ENCODE measurements at places on chromosomes 7 and 10. TPM values are rescaled to one million over a fixed set of nuclear protein-coding genes. Genes with fewer than 3 reads are reported as not detected.

The PRSS37 gene
- total RNA-seq, result not detected

- DNase-seq, result no peak
Observed at GRCh38 chr7:107048783-107049418, 4.4 kb downstream of the PRKAR2B start.

GRCh38 chr7:106626376-106627164 is 34.4 kb downstream of the CCDC71L start:
- no peak for DNase-seq

DNA sequence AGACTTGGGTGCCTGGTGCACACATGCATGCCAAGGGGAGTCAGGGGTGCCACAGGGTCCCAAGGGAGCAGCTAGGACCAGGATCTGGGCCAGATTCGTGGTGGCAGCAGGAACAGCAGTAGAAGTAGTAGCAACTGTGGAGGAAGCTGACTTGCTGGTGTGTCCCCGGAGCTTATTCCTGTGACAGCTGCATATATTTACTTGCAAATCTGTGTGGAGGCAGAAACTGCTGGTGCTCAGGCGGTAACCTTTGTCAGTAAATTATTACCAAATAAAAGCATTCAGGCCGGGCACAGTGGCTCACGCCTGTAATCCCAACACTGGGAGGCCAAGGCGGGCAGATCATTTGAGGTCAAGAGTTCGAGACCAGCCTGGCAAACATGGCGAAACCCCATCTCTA is 67.4 kb upstream of the RAB18 start:
- no peak for DNase-seq

Data from Right ventricle myocardium superior (tissue), 1 donor.